ENCODE measurements at places on chromosomes 2 and 18.

GRCh38 chr2:177261116-177262060, 3.1 kb downstream of the NFE2L2 start:
- DNase-seq = no peak

GRCh38 chr2:46535360-46535759, 56.0 kb downstream of the TMEM247 start:
- DNase-seq = peak; percentile 78

GRCh38 chr2:169711751-169712509, 17.7 kb downstream of the PHOSPHO2 start:
- no peak for DNase-seq

- DNase-seq = no peak
Measured at GRCh38 chr18:59275406-59275949, 2.2 kb upstream of the RAX start.
